ENCODE measurements at places on chromosomes 7 and 10.

DNA sequence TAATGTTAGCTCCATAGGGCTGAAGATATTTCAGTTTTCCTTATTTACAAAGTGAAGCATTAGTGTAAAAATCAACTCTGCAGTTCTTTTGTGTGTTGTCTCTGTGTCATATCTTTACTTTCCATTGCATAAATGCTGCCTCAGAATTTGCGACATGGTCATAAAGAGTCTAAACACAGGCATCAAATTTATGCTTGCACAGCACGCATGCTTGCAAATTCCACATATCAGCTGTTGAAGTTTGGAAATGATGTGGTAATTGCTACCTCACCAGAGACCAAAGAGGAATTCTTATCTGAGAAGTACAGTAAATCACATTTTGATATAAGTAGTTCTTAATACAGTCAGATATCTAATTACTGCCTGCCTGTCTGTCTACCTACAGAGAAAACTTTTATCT, 348.2 kb upstream of the GRM3 start:
- no peak for DNase-seq

GRCh38 chr10:75189266-75190096, 21.1 kb upstream of the VDAC2 start:
- no peak for DNase-seq

- DNase-seq, result no peak
Observed at GRCh38 chr10:24897326-24897926, 55.0 kb downstream of the PRTFDC1 start.

DNA sequence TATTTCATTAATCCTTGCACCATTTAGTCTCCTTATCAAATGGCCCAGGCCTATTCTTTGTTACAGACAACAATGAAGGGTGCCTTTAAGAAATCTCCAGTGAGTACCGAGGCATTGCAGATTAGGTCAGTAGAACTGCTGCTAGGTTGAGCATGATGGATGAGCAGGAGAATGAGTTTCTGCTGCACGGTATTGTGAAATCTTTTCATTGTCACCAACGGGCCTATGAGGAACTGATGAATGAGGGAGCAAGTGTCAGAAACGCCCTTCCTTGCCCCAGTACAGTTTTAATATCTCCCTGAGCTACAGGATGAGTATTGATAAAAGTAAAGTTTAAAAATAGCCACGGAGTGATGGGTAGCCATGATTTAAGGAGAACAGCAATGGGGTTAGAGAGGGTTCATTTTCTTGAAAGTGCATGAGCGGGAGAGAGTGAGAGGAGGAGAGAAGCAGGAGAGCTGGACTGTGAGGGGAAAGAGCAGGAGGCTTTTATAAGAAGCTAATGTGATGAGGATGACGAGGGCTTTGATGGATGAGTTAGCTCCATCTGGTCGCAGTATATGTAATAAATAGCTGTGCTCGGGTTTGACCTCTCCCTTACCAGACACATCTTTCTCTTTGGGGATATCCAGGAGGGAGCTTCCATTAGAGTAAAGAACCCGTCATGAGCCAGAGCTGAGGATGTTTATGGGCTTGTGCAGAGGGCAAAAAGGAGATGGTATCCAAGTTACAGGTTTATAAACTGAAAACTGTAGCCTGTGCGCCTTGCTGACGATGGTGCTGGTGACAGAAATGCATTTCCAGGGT, 526.1 kb downstream of the LRMDA start:
- no peak for DNase-seq

DNA sequence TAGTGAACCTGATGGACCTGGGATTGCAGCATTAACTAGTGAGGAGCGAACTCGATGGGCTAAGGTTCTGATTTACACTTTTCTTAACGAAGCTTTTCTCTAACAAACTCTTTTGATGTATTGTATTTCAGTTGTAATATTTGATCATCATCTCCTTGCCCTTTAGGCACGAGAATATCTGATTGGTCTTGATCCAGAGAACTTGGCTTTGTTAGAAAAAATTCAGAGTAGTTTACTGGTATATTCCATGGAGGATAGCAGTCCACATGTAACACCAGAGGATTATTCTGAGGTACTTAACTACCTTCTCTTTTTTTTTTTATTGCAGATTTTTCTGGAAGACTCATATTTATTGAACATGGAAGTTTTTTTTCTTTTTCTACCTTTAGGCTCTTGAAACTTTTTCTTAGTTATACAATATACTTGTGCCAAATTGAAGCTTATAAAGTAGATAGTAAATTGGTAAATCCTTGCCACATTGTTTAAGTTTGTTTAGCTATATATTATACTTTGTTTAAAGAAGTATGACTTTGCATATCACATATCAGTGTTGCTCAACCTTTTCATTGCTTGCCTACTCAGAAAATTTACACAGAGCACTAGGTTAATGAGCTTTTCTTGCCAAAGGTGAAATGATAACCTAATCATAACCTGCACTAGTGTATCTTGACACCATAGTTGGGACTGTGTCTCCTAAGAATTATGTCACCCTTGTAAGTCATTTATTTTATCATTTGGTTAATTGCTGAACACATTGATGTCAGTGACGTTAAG, 30.4 kb downstream of the CROT start:
- DNase-seq, result no peak

GRCh38 chr10:7580520-7580919, 86.2 kb downstream of the ITIH5 start:
- DNase-seq, result no peak

DNA sequence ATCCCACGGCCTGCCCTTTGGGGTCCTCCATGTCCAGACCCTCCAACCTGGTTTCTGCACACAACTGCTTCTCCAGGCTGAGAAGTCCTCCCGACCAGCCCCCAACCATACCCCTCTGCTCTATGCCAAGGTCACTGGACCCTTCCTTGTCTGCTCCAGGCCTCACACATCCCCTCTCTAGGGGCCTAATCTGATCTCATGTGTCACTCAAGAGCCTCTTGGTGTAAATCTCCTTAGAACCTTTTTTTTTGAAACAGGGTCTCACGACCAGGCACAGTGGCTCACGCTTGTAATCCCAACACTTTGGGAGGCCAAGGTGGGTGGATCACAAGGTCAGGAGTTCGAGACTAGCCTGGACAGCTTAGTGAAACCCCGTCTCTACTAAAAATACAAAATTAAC, 17.5 kb upstream of the SERPINE1 start:
- DNase-seq, result no peak

DNA sequence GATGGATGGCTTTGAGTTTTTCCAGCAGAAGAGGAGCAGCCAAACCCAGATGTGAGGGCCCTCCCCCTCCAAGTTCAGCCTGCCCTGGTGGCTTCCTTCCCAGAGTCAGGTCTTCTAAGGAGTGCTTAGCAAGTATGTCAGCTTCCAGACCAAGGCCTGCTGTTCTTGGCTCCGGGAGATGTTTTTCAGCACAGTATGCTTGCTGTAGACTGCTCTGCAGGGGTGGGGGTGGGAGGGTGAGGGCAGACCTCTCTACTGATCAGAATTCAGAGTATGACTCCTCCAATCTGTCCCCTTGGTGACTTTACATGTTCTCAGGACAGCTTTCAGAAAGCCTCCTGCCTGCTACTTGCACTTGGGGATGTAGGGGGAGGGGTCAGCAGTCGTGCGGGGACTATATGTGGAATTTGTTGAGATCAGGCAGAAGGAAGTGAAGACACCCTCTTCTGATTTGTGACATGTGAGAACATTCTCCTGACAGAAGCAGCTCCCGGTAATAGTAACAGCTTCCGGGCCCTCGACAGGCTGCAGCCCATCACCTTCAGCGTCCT, 516.4 kb upstream of the ZMIZ1 start:
- DNase-seq, result no peak

- DNase-seq, result no peak
Observed at GRCh38 chr7:158446281-158446680, 141.3 kb downstream of the PTPRN2 start.

DNA sequence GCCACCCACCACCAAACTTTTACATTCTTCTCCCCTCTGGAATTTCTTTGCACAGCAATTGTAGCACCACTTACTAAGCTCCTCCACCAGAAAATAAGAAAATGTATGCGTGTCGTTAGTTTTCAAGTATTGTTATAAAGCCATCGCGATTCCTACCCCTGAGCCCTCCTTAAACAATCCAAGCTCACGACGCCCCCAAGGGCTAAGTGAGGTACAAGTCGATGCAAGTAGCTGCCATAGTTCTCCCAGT, 1.3 kb downstream of the FRAT2 start:
- DNase-seq, result no peak

DNA sequence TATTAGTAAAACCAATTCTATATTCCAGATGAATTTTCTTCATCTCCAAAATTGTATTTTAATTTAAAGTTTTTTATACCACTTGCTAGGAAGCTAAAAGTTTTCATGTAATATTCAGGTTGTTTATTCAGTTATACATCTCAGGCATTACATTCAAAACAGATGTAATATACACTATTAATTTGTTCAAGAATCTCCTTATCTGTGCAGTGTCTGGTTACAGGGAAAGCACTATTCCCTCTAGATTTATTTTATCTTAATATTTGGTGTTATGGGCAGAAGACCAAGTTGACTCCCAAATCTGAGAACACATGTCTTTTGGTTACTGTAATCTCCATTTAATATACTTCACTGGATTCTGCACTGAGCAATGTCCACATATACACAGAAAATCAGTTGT, 953.4 kb downstream of the ANKRD7 start:
- no peak for DNase-seq

- DNase-seq, result no peak
Observed at GRCh38 chr10:123565691-123566660, 100.2 kb upstream of the GPR26 start.

- DNase-seq, result no peak
Observed at GRCh38 chr10:119283818-119284217, 76.4 kb downstream of the GRK5 start.

- no peak for DNase-seq
Observed at GRCh38 chr10:112471878-112472487, 25.0 kb downstream of the VTI1A start.

DNA sequence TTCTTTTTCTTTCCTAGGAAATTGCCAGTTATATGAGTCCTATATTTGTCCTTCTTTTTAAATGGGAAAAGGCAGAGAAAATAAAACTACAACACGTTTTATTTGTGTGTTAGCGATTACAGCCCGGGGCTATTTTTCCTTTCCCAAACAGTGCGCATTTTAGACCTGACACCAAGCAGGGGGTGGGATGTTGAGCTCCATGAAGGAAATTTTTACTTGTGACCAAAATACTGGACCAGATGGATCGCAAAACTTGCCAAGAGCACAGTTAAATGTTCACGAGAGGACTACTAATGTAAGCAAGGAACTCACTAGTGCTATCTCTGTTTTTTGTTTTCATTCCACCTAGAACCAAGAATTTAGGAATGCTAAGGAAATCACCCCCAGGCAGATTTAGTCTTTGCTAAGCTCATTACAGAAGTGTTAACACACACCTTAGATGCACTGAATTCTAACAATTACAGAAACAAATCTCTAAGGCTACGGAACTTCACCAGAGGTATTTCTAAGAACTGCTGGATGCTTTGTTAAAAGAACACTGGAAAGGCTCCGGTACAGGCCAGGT, 114.8 kb downstream of the JAZF1 start:
- DNase-seq, result no peak

- DNase-seq, result no peak
Observed at GRCh38 chr7:158487631-158488151, 99.9 kb downstream of the PTPRN2 start.

DNA sequence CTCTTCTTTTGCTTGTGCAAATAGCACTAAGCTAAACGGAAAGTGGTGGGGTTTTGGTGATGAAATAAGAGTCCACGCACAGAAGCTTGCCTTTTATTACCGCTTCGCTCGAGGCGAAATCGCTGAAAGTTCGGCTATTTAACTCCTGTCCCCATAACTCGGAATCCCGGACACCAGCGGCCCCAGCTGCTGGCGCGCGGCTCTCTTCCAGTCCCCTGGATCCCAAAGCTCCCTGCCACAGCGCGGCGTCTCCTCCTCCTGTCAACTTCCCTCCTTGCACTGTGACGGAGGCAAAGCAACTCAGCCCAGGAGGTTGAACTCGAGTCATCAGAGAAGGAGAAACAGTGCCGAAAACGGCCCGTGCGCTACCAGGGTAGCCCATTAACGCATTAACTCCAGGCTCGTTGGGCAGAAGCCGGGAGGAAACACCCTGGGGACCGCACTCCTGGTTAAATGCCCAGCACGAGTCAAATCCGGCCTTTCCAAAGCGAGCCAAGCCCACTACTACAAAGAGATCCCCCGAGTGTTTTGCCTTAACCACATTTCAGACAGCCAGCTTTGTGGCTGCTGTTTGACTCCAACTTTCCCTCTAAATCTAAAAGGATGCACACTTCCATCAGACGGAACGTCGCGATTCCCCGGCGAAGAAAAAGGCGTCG, 1.3 kb downstream of the SEMA3D start:
- no peak for DNase-seq

DNA sequence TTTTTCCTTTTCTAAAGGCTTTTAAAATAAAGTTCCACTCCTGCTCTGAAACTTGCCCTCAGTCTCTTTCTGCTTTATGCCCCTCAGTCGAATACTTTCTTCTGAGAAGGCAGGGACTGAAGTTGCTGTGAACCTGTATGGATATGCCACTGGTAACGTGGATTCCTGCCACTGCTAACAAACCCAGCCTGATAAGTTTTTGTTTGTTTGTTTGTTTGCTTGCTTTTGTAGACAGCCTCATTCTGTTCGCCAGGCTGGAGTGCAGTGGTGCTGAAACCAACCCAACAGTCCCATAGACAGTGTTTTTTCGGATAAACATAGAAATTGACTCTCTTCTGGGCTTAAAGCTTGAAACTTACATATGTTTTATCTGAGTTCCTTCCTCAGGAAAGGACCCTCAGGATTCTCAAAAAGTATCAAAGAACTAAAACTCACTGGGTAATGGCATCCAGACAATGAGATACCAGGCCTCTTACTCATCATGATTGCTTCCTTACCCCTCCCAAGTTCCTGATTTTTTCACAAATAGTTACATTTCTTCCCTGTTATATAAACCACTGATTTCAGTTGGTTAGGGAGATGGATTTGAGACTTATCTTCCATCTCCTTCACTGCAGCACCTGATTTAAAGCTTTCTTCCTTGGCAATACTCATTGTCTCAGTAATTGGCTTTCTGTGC, 273.6 kb downstream of the SDHAF3 start:
- no peak for DNase-seq

GRCh38 chr7:22333680-22334141, 23.2 kb downstream of the RAPGEF5 start:
- no peak for DNase-seq

- DNase-seq, result no peak
Observed at GRCh38 chr10:72176701-72177100, 39.1 kb upstream of the ANAPC16 start.

DNA sequence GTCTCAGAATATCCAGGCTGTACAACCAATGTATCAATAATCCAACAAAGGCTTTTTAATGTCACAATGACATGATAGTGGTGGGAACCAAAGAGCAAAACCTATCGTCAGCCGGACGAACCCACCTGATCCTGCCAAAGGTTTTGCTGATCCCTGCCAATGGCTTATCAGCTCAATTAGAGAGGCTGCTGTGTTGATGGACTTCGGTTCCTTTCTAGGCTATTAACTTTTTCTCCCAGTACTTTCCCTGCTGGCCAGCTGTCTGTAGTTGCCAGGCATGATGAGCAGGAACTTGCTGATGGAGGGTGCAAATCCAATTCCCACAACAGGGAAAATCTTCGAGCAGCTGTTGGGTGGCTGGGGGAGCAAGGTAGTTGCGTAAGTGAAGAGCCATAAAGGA, 2.4 kb downstream of the LMOD2 start:
- DNase-seq, result no peak

- DNase-seq, result no peak
Observed at GRCh38 chr7:68958571-68958970, 639.7 kb upstream of the AUTS2 start.

GRCh38 chr7:56218510-56218909, 102.3 kb upstream of the NUPR2 start:
- DNase-seq, result no peak

All from cortex of kidney (tissue), 1 donor.